ENCODE measurements at places on chromosomes 4 and X. TPM values are rescaled to one million over a fixed set of nuclear protein-coding genes. Genes with fewer than 3 reads are reported as not detected.

SPOCK3 gene
- not detected for total RNA-seq

DNA sequence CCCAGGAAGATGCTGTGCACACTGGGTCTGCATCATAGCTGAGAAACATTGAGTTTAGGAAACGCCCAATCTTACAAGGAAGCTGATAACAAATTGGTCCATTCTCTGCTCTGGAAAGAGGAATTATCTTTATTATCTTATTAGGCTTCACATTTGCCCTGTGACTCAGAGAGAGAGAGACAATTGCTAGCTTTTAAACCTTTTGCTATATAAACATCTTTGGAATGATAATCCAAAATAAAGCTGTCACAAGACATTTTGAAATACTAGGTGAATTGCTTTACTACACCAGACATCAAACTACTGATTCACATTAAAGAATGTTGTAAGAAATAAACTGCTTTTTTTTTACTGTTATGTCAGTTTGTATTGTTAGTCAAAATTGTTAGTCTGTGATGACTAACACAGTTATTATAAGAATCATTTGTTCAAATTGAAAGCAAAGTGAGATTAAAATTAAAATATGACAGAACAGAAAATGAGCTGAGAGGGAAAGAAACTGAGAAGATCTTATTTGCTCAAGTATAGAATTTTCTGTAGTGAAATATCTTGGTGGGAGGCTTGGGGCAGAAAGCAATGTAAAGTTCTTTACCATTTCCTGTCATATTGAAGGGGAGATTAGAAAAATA, 765.4 kb upstream of the PCDH10 start:
- no peak for ATAC-seq

SORCS2 gene
- 5.0 TPM for total RNA-seq

DNA sequence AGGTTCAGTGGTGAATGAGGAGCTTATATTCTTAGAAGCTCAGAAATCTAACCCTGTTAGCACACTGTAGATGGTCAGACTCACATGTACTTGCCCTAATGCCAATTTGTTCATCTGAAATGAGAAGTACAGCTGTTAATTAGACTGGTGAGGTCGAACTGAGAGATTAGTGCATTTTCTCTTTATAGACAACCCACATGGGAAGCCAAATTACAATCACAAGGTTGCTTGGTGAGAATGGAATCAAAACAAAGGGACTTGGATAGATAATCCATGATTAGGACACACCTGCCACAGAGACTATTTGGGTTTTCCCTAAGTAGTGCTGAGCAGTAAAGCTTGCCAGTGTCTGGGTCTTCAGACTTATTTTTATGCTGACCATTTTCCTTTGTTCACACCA, 88.3 kb downstream of the POLA1 start:
- ATAC-seq = no peak

GRCh38 chrX:69066966-69067525, 98.2 kb downstream of the PJA1 start:
- no peak for ATAC-seq

DNA sequence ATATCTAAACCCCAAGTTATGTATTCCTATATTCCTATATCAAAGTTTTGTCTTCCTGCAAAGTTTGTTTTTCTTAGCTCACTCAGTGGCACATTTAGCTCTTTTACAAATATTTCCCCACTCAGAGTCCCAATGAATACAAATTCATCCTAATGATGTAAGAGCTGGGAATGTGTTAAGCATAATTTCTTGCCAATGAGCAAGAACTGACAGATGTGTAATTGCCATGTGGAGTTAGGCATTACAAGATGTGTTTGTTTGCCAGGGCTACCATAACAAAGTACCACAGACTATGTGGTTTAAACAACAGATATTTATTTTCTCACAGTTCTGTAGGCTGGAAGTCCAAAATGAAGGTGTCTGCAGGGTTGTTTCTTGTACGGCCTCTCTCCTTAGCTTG, 302.1 kb downstream of the KCTD8 start:
- no peak for ATAC-seq

DNA sequence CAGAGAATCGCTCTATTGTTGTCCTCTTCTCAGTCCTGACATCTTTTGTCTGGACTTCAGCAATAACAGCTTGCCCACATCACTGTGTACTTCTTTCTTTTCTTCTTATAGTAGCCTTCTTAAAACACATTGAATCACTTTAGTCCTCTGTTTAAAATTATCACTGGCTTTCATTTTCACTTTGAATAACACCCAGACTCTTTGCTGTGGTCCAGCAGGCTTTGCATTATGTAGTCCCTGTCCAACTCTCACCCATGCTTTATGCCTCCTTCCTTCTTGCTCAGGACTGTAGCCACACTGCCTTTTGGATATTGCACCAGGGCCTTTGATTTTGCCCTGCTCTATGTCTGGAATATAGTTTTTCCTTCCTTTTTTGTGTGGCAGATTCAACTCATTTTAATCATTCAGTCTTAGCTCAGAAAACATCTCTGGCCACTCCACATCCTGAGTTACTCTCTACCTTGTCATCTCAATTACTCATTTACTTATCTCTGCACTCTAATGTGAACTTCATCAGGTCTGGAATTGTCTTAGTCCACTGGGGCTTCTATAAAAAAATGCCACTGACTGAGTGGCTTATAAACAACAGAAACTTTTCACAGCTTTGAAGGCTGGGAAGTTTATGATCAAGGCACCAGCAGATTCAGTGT, 168.2 kb downstream of the C4orf33 start:
- no peak for ATAC-seq

- ATAC-seq = no peak
Measured at GRCh38 chrX:24694825-24695224, 1.1 kb downstream of the POLA1 start.

ABCG2 gene
- 0.92 TPM for total RNA-seq

SLC10A4 gene
- total RNA-seq = not detected

DNA sequence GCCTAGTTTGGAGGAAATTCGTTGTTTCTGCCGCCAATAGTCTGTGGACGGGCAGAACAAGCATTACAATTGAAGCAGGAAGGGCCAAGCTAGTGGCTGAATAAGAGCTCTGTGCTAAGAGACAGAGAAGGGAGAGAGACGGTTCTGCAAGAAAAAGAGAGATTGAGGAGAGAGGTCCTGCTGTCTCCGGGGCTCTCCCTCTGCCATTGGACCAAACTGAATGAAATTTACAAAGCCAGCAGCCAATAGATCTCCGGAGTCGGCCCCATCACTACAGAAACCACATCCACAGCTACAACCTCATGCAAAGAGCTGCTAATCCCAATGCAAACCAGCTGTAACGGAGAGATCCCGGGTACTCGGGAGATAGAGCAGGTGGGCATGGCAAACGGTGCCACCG, at the start of gene NLGN4X:
Gene NLGN4X (minus strand): TSS at position 148 of the 400 bp plus-strand sequence. CDS start 77,401 bp downstream, outside the sequence.
- ATAC-seq = no peak

GRCh38 chrX:152537373-152537772, 86.3 kb upstream of the GABRA3 start:
- no peak for ATAC-seq

DNA sequence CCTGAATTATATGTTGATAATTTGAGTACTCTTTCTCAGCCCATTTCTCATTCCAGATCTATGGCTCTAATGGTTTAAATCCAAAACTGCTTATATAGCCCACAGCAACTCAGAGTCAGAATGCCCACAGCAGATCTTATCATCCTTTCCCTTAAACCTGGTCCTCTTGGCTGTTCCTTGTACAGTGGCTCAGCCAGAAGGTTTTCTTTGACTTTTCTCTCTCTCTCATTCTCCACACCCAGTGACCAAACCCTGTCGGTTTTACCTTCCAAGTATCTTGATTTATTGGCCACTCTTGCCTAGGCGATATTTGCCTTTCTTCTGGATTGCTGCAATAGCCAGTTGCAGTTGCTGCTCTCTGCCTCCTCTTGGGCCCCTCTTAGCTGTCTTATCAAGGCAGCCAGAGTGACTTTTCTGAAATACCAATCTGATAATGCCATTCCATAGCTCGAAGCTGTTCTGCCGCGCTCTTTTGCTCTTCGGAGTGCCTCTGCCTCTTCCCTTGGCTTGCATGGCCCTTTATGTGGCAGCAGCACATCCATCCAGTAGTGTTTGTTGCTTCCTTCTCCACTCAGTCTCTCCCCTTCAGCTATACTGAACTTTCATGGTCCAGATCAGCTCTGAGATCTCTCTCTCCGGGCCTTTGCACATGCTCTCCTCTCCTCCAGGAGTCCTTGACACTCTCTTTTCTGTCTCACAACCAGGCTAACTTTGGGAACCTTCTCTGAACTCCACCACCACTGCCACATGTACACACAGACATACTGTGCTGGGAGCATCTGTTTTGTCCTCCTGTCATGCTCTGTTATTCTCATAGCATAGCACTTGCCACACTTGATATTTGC, 11.8 kb downstream of the GAB1 start:
- ATAC-seq = no peak

UGT8 gene
- total RNA-seq = 1.1 TPM

GRCh38 chr4:89469930-89470375, 162.4 kb upstream of the GPRIN3 start:
- peak; percentile 67 for ATAC-seq

GRCh38 chr4:7904952-7905915, 34.4 kb downstream of the AFAP1 start:
- ATAC-seq = peak; percentile 52

- ATAC-seq = no peak
Measured at GRCh38 chrX:3160756-3161155, 119.5 kb downstream of the ARSF start.

- ATAC-seq = no peak
Measured at GRCh38 chrX:41580423-41581064, 108.2 kb upstream of the GPR34 start.

TMEM271 gene
- not detected for total RNA-seq

RNF128 gene
- total RNA-seq = 5.2 TPM

C1QTNF7 gene
- total RNA-seq = 0.52 TPM

MAGEA6 gene
- not detected for total RNA-seq

L1CAM gene
- 0.80 TPM for total RNA-seq

DNA sequence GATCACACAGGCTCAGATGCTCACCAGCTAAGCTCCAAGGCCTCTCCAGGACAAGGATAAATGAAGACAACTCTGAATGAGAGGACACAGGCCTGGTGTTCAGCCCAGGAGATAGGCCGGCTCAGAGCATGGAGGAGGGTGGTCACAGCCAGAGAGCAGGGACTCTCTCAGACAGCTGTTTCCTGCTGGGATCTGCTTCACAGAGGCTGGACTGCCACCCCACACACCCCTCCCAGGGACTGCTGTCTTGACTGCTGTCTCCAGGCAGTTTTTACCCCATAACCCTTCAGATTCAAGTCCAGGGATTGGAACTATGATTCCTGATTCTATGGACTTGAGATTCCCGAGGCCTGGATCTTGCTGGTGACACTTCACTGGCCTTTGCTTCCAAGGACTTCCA, 89.0 kb downstream of the SMIM20 start:
- ATAC-seq = no peak

- ATAC-seq = no peak
Measured at GRCh38 chr4:6333301-6334202, 63.9 kb downstream of the WFS1 start.

Data from esophagus mucosa (tissue), 1 donor.